ENCODE measurements at places on chromosomes 6 and 20. TPM values are rescaled to one million over a fixed set of nuclear protein-coding genes. Genes with fewer than 3 reads are reported as not detected.

Gene RBPJL
- not detected for polyA plus RNA-seq

Gene IFNGR1
- polyA plus RNA-seq = 49.5 TPM

Gene FAM217A
- polyA plus RNA-seq = not detected

Gene TSPO2
- not detected for polyA plus RNA-seq

All from neural cell (in vitro differentiated cells).